ENCODE measurements at places on chromosomes 3 and 15. TPM values are rescaled to one million over a fixed set of nuclear protein-coding genes. Genes with fewer than 3 reads are reported as not detected.

- no peak for DNase-seq
Measured at GRCh38 chr3:66618066-66618465, 117.2 kb upstream of the LRIG1 start.

DNA sequence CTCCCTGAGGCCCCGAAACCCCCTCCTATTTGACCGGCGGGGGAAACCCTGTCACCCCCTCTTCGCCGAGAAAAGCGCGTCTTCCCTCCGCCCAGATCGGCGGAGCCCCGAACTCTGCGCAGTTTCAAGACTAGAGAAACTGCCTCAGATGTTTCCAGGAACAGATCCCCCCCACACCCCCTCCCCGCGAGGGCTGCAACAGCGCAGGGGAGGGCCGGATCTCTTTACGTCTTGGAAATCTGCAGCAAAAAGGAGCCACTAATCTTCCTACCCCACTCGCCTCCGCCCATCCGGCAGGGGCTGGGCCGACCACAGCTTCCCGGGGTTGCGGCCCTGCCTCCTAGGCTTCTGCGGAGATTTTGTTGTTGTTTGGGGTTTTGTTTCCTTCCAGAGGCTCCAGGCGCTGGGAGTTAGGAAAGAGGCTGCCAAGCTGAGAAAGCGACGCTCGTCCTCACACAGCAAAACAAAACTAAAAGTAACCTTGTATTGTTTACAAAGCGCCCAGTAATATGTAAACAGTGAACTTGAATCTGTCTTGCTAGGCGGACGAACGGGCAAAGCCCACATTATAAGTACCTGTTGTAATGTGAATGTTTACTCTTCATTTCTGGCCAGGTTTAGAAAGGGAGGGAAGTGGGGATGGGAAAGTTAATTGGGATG is 2.2 kb downstream of the FOXB1 start:
- DNase-seq: no peak

DNA sequence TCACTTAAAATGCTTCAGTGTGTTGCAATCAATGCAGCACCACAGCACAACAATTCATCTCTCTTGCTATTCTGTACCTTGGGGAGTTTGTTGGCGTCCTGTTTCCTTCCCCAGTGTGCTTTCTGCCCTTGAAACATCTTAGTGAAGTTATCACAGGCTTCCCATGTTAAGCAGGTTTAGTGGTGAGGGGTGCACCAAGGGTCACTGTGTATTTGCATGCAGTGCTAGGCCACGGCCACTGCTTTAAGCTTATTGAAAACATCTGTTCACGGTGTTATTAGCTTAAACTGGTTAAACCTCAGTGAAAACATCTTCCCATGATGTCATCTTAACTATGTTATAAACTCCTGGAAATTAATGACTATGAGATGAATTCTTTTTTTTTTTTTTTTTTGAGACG is 217.3 kb upstream of the GOLIM4 start:
- DNase-seq: no peak

- no peak for DNase-seq
Measured at GRCh38 chr3:171801738-171802589, 8.3 kb downstream of the PLD1 start.

HIGD2B gene
- total RNA-seq: not detected

- no peak for DNase-seq
Measured at GRCh38 chr15:41934843-41935242, 37.5 kb downstream of the EHD4 start.

ANKRD34C gene
- total RNA-seq: not detected

COLQ gene
- total RNA-seq: 6.8 TPM

PEX11A gene
- total RNA-seq: 17.1 TPM

SLC15A2 gene
- total RNA-seq: 14.0 TPM

DCLK3 gene
- 1.4 TPM for total RNA-seq

GRCh38 chr3:114550165-114550564 is 256.3 kb downstream of the TIGIT start:
- DNase-seq: no peak

SPATA12 gene
- total RNA-seq: not detected

SMCO1 gene
- total RNA-seq: not detected

DNA sequence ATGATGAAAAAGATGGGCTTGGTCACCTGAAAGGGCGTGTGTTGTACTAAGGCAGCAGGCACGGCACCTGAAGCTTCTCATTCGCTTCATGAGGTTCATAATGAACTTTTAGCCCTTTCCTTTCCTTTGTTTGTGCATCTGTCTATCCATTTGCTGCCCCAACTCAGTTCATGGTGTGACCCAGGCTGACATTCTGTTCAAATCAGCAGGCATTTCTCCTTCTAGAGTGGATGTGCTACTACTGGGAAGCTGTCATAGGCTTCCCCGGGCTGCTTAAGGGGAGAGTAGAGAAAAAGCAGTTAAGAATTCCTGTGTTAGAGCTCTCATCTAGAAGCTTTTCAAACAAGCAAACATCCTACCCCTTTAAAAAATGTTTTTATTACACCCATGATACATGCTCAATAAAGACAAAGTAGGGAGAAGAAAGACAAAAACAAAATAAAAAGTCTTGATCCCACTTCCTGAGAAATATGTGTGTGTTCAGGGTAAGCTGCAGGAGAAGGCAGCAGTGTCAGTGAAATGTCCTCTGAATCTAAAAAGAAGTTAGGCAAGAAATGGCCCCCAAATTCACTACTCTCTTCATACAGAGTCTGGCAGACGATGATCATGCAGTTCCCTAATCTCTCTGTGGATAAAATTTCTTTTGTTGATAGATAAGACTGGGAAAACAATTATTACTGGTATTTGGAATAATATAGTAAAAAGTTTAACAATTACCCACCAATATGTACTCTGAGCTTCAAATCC is 136.9 kb upstream of the PFN2 start:
- no peak for DNase-seq

SLC28A2 gene
- not detected for total RNA-seq

MCF2L2 gene
- 3.6 TPM for total RNA-seq

DNA sequence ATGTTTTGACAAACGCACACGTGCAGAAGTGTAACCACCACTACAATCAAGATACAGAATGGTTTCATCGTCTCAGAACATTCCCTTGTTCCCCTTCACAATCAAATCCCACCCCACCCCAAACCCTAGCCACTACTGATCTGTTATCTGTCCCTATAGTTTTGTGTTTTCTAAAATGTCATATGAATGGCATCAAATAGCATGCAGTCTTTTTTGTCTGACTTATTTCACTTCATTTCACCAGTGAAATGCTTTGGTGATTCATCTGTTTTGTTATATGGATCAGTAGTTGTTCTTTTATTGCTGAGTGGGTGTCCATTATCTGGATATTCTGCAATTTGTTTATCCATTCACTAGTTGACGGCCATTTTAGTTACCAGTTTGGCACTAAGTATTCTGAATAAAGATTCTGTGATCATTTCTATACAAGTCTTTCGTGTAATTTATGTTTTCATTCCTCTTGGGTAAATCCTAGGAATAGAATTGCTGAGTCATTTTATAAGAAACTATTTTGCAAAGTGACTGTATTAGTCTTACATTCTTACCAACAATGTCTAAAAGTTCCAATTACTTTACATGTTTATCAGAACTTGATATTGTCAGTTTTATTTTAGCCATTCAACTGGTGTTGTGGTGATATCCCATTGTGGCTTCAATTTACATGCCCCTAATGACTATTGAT is 232.8 kb downstream of the CLSTN2 start:
- no peak for DNase-seq

DNA sequence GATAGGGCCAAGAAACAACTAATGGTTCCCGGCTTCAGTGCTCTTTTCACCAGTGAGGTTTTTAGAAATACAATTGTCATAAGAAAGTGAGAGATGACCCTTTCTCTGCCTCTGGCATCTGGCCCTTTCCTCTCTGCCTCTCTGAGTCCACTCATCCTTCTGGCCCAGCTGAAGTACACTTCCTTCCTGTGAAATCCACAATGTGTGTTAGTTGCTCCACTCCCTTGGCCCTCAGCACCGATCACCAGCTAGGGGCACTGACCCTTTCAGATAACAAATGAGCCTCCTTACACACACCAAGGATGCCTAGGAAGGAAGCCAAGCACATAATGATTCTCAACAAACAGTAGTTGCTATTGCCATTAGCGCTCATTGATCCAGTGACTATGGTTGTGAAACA is 2.9 kb upstream of the CAV3 start:
- no peak for DNase-seq

DNA sequence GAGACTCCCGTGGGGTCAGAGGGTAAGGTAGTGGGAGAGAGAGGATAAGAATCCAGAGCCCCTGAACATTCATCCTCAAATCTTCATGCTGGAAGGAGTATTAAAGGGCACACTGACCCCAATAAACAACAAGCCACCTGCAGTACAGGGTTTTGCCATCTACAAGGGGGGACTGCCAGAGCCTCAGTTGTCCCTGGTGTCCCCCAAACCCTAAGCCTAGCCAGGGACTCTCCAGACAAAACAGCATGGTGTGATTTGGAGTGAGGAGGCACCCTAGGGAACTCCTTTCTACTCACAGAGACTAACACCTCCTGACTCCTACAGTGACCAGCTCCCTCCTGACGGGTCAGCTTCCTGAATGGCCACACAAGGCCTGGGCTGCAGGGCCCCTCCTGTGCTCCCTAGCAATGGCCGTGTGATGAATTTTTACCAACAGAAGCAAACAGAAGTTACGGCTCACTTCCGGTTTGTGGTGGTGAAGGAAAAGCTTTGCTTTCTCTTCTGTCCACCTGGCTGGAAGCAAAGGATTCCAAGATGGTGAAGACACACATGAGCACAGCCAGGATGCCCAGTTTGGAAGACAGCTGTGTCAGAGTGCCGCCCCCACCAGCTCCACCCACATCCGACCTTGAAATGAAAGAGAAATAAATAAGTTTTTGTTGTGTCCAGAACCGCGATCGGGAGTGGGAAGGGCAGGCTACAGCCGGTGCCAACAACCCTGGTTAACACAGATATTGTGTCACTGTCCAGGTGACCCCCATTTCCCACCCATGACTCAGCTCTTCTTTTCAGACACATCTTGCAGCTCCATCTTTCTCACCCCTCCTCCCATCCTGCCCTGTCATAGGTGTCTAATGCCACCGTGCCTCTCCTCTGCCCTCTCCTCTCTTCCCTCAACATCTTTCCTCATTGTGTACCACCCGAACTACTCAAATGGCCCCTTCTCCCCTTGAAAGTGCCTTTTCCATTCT is 69.6 kb upstream of the ATP13A3 start:
- DNase-seq: no peak

CDCP1 gene
- 2.9 TPM for total RNA-seq

- DNase-seq: no peak
Measured at GRCh38 chr3:42010530-42010929, 48.6 kb upstream of the ULK4 start.

DNA sequence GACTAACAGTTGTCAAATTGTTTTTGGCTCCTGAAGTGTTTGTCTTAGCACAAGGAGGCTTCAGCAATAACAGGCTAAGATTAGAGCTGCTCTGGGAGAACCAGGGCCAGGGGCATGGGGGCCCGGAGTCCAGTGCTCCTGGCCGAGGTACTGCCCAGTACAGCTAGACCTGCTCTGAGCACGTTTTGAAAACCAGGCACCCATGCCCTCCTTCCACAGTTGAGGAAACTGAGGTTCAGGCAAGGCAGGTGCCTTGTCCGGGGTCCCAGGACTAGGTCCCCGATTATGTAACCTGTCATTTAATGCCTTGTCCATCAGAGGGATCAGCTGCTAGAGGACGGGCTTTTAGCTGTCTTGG is 19.2 kb downstream of the KBTBD13 start:
- no peak for DNase-seq

CYP1A1 gene
- 0.26 TPM for total RNA-seq

FBN1 gene
- total RNA-seq: 698 TPM

- no peak for DNase-seq
Measured at GRCh38 chr3:40207796-40208195, 101.7 kb upstream of the EIF1B start.

FANCD2 gene
- 12.1 TPM for total RNA-seq

- no peak for DNase-seq
Measured at GRCh38 chr3:155034786-155035185, 45.3 kb upstream of the MME start.

UBL7 gene
- total RNA-seq: 15.5 TPM

DNA sequence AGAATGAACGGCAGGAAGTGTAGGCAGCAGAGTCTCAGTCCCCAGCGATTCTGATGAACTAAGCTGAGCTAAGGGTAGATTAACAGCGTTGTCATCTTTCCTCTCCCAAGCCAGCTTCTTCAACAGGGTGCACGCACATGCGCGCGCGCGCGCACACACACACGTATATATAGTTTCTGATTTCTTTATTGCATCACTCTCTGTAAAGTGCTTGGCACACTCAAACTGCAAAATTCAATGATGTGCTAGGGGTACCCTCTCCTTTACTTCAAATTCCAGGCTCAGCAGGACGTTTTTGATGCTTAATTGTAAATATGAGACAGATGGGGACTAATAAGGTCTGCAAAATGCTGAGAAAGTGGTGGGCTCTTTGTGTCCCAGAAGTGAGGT is 26.1 kb upstream of the VPS8 start:
- DNase-seq: no peak

GRCh38 chr3:176403531-176403930 is 793.8 kb downstream of the TBL1XR1 start:
- no peak for DNase-seq

TMCO5A gene
- not detected for total RNA-seq

DHFR2 gene
- total RNA-seq: 9.5 TPM

ROPN1B gene
- 0.26 TPM for total RNA-seq

GOLGA6L7 gene
- total RNA-seq: not detected

DNA sequence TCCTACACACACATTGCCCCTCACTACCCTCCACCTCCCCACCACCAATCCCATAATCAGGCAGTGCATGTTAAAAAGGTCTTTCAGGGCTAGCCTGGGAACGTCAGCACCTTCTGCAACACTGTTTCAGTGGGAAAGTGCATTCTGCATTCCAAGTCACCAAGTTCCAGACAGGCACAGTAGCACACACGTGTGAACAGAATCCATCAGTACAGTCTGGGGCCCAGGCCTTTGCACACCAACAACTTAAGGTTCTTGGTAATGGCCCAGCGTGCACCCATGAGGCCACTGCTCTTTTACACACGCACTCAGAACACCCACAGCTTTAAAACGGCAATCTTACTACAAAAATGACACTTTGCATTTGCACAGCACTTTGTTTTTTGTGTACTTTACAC is 1.2 kb downstream of the ANXA2 start:
- no peak for DNase-seq

MORC1 gene
- total RNA-seq: 0.90 TPM

GRCh38 chr15:34584330-34584668 is 848 bp upstream of the GOLGA8B start:
- no peak for DNase-seq

- no peak for DNase-seq
Measured at GRCh38 chr3:79236496-79236895, 531.3 kb downstream of the ROBO1 start.

DNA sequence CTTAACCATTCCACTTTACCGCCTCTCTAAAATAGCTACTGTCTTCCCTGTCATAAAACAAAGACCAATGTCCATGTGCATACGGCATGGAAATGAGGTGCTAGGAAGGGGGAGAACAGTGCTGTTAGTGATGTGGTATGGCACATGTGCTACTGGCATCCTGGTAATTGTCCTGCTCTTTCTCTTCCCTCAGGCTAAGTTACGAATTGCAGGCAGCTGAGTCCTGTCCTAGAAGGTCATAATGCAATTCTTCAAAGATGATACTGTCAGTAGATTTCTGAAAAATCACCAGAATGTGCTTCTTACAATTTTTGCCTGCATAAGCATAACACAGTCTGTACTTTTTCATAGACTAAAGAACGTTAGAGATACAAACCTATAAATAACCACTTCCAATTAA is 216.8 kb downstream of the RSL24D1 start:
- DNase-seq: no peak

- DNase-seq: no peak
Measured at GRCh38 chr3:46700772-46701171, 420 bp upstream of the TMIE start.

P2RY1 gene
- 23.7 TPM for total RNA-seq

All from urinary bladder (tissue), 4 donors.